ENCODE measurements at places on chromosomes 16 and 17. TPM values are rescaled to one million over a fixed set of nuclear protein-coding genes. Genes with fewer than 3 reads are reported as not detected.
A peak's percentile ranks its signal among the peaks of the same experiment; 100 is the strongest.

GRCh38 chr16:79985606-79986005, 385.1 kb upstream of the MAF start:
- no peak for DNase-seq

DNA sequence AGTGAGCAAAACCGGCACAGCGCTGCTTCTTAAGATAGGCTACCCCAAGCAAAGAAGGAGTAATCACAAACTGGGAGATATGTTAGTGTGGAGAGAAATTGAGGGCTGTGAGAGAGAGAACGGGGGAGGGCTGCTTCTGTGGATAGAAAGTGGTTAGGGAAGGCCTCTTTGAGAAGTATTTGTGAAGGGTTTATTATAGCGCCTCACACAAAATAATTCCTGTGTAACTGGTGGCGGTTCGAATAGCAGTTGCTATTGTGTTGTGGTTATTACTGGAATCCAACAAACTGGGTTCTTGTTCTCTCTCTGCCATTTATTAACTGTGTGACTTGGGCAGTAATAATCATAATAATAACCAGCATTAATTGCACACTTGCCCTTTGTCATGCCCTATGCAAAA, 9.2 kb upstream of the CISD3 start:
- DNase-seq, result no peak

- no peak for DNase-seq
These were observed 12.9 kb downstream of the ZNRF1 start for GRCh38 chr16:75011634-75012307.

- DNase-seq, result no peak
These were observed 9.4 kb downstream of the BAIAP2 start for GRCh38 chr17:81044428-81044763.

DNA sequence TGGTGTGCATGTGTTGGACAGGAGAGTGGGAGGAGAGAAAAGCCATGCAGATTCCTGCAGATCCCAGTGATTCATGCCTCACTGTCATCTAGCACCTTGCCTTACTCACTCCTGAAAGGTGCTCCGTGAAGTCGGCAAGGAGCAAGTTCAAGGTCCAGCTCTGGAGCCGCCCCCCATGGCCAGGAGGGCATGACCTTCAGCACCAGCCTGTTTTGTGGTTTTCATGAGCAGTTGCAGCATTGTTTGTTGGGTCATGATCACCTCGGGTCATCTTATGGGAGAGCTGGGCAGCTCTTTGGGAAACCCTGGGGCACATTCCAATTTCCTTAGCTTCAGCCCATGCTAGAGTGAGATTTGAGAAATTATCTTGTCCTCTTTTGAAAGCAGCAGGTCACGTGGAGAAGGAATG, 137.5 kb upstream of the IRX3 start:
- no peak for DNase-seq

- no peak for DNase-seq
These were observed 37.5 kb upstream of the LITAF start for GRCh38 chr16:11624205-11624604.

GRCh38 chr16:4328046-4328781, 12.3 kb downstream of the GLIS2 start:
- no peak for DNase-seq

DNA sequence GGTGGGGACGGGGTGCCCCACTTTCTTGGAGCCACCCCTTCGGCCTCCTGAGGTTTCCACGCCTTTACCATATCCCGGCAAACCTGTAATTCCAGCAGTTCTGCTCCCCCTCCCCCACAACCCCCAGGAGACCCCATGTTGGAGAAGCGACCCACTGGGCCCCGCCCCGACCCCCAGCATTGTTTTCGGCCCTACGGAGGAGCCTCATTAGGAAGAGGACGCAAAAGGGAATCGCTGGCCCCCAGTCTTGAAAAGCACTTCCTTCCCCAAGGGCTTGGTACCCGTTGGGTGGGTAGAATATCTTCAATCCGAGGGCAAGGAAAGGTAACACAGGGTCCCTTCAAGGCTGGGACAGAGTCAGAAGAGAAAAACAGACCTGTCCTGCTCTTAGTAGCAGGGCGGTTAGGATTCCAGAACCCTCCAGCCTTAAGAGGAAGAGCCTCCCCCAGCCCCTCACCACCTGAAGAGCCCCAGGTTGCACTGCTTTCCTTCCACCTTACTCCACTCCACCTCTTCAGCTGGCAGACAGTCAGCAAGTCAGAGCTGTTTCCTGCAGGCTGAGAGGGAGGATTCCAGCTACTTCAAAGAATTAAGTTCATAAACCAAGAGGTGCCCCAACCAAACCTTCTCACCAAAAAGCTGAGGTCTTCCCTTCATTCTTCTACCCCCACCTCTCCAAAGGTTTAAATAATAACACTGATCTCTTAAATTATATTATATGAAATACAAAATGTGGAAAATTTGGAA, 803 bp upstream of the TLCD2 start:
- DNase-seq, result no peak

- no peak for DNase-seq
These were observed 18.4 kb upstream of the STAC2 start for GRCh38 chr17:39244016-39244599.

GRCh38 chr17:73639932-73640331, 4.3 kb downstream of the SDK2 start:
- no peak for DNase-seq

DNA sequence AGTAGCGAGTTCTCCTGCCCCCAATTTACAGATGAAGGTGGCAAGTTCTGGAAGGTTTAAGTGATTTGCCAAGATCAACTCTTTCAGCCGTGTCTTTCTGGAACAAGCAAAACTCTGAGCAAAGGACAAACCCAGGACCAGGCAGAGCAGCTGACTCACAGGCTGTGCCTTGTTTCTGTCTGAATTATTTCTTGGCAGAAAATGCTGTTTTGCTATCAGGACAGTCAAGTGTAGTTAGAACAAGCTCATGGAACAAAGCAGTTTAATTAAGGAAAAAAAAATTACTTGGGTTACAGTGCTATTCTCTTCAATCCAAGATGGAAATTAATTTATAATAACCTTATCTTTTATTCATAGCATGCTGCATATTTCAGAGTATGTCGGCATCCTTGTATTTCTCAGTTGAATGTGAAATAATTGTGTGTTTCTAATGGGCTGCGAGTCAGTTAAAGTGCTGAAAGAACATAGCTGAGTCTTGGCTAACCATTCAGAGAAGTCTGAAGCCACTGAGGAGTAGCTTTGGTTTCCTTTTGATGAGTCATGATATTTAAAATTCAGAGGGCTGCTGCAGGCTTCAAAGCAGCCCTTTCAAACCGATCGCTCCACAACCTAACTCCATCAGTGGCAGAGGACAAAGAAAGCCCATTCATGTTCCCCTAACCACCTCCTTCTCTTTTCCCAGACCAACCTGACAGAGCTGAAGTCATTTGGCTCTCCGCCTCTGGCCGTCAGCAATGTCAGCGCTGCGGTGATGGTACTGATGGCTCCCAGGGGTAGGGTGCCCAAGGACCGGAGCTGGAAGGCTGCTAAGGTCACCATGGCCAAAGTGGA, 143.7 kb downstream of the ZNF18 start:
- no peak for DNase-seq

DNA sequence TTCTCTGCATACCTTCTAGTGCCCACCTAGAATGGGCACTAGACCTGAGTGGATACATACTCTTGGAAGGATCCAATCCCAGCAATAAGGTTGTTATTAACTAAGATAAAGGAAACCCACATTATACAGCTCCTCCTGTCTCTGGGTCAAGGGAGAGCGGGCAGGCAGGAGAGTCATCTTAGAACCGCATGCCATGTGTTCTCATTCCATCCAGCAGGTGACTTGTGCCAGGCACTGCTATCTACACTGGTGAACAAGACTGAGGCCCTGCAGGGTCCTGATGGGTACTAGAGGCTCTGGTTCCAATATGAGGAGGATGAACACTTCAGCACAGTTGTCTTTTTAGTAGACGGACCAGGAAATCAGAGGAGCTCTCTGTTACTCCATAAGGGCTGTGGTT, 5.9 kb upstream of the CD300H start:
- no peak for DNase-seq

DNA sequence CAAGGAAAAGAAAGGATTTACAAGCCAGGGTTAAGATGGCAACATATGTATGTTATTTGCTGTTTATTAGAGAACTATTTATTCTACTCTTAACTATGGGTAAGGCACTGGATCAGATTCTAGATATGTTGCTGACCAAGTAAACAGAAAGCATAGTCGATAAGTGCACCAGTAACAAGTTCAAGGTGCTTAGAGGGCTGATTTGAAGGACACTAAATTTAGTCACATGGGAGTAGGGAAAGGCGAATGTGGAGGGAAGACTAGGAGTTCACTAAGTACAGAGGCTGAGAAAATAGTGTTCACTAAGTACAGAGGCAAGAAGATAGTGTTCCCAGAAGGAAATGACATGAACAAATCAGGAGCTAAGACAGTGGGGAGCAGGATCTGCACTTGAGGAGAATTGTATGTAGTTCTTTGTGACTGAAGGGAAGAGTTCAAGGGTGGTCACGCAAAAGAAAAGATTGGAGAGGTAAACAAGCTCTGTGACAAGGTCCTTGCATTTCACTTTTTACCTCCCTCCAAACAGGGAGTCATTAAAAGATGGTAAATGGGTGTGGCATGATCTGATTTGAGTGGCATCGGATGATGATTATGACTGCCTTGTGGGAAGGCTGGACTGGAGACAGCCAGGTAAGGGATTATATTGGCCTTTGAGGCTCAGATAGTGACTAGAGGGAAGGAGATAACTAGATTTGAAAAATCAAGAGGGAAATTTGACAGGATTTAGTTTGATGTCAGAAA, 20.9 kb downstream of the HEATR9 start:
- no peak for DNase-seq

DNA sequence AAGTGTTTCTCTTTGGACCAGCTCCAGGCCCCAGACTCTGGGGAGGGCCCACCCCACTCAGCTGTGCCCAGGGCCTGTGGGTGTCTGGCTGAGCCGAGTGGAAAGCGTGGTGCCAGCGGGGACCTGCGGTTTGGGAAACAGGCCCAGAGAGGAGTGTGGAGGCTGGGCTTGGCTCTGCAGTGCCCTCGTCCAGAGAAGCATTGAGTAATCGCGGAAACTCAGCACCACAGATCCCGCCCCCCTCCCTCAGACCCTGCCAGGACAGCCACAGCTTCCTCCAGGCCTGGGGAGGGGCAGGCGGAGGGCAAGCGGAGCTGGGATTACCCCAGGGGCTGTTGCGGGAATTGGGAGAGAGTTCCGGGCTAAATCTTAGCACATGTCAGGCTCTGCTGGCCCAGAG, 14.6 kb upstream of the PITPNA start:
- peak; percentile 58 for DNase-seq

DNA sequence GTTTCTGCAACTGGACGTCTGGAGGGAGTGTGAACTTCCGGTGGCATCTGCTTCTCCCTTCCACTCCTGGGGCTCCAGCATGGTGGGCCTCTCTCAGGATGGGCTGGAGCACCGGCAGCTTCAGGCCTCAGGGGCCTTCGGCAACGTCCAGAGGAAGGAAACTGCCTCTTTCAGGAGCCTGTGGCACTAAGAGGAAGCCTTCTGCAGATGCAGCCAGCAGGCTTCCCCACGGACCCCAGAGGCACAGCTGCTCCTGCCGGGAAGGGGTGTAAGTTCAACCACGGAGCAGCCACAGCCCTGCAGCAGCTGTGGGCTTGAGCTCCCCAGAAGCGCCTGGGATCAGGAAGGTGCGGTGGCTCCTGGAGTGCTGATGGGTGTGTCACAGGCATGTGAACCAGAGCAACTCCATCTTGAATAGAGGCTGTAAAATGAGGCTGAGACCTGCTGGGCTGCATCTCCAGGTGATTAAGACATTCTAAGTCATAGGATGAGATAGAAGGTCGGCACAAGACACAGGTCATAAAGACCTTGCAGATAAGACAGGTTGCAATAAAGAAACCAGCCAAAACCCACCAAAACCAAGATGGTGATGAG, 50.8 kb upstream of the KLHDC4 start:
- no peak for DNase-seq

- DNase-seq, result no peak
These were observed 456.9 kb downstream of the TOX3 start for GRCh38 chr16:52090080-52090479.

DNA sequence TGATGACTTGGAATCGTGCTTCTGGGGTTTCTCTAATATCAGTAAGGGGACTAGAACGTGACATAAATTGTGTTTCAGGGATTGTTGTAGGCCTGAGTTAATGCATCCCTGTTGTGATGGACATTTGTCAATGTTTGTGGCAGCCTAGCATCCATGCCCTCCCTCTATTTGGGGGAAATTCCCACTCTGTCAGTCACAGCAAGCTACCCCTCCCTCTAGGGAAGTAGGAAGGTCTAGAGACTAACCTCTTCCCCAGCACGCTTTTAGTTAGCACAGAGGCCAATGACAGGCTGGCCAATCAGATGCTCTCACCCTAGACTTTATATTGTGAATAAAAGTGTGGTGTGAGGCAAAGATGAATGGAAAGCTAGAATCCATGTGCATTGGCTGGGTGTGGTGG, 32.4 kb upstream of the NF1 start:
- DNase-seq, result no peak

- no peak for DNase-seq
These were observed 102.4 kb upstream of the CRHR1 start for GRCh38 chr17:45681706-45682105.

DNA sequence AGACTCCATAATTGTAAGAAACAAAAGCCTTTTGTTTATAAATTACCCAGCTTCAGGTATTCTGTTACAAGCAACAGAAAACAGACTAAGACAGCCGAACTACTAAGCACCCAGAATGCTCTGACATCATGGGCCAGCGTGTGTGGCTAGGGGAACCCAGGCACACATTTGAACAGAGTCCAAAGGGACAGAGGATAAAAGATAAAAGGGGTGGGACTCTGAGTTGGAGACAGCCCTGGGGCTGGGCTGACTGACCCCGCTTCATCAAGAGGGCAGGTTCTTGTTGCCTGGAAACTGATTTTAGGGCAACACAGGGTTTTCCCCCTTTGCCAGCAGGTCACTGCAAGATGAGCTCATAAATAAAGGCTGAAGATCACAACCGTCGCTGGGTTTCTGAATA, 30.5 kb upstream of the ZNF287 start:
- DNase-seq, result no peak

- no peak for DNase-seq
These were observed 33.7 kb upstream of the AXIN2 start for GRCh38 chr17:65595071-65595656.

GRCh38 chr17:31903401-31903800, 1.9 kb upstream of the UTP6 start:
- no peak for DNase-seq

The CPHXL gene
- polyA plus RNA-seq, result not detected

The NF1 gene
- 19.3 TPM for polyA plus RNA-seq

The RDM1 gene
- polyA plus RNA-seq, result 0.28 TPM

The KRTAP2-2 gene
- not detected for polyA plus RNA-seq

The NPIPA3 gene
- 15.6 TPM for polyA plus RNA-seq

The EXOC3L1 gene
- polyA plus RNA-seq, result 12.9 TPM

The CCL17 gene
- not detected for polyA plus RNA-seq
